ENCODE measurements at places on chromosomes 1 and 21.
A peak's percentile ranks its signal among the peaks of the same experiment; 100 is the strongest.

GRCh38 chr1:155110826-155111225, 16.9 kb upstream of the EFNA1 start:
- no peak for DNase-seq

DNA sequence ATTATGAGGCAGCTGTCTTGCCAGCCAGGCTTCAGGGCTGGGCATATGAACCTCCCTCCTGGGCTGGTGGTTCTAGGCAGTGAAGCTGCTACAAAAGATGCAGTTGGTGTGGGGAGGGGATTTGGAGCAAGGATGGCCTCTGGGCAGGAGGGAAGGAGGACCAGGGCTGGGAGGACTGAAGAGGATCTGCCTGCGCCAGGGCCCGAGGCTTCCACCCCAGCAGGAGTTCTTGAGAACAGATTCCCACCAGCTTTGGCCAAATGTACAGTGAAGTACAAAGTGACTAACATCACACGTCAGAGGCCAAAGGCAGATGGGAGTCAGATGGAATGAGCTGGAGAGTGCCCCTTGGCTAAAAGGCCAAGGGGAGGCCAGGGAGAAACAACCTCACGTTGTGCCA, 62.4 kb downstream of the DDX20 start:
- no peak for DNase-seq

GRCh38 chr1:26862781-26863684, at the start of gene SFN:
SFN (plus strand) TSS chr1:26863149; CDS start chr1:26863213, 64 bp downstream.
- DNase-seq, result peak; percentile 49

GRCh38 chr21:45339421-45340402, 52.0 kb upstream of the POFUT2 start:
- DNase-seq, result no peak

GRCh38 chr1:117061986-117062415, 1.9 kb downstream of the TTF2 start:
- no peak for DNase-seq

GRCh38 chr21:45208627-45208951, 79.1 kb downstream of the POFUT2 start:
- no peak for DNase-seq

- DNase-seq, result peak; percentile 56
These were observed 83.6 kb upstream of the SLC25A33 start for GRCh38 chr1:9455487-9456234.

GRCh38 chr1:182446033-182446669, 3.8 kb upstream of the RGSL1 start:
- DNase-seq, result peak; percentile 50

DNA sequence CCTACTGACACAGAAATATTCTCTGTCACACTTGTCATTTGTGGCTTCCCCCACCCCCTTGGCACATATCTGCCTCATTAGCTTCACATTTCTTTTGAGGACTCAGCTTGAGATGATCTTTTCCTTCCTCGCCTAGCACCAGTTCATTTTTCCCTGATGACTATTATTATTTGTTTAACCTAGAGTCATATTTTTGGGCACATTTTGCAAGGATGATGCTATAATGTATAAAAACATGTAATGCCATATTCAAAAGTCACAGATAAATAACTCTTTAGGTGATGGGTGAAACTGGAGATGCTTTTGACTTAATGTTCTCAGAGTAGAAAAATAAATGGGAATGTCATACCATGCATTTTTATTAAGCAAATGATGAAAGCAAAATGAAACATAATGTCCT, 202.7 kb downstream of the BACH1 start:
- DNase-seq, result no peak

DNA sequence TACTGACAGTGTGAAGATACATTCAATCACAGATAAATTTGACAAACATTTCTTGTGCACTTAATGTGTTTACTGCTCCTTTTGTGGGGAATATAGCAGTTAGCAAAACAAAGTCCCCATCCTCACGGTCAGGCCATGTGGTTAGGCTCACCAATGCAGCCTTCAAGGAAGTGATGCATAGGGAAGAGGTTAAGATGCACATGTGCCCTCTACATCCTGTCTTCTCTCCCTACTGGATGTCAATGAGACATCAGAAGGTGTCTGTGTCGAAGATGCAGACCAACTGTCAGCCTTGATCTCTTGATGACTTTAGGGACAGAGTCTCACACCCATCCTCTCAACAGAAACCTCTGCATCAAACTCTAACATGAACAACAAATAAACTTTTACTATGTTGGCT, 78.7 kb downstream of the FH start:
- no peak for DNase-seq

DNA sequence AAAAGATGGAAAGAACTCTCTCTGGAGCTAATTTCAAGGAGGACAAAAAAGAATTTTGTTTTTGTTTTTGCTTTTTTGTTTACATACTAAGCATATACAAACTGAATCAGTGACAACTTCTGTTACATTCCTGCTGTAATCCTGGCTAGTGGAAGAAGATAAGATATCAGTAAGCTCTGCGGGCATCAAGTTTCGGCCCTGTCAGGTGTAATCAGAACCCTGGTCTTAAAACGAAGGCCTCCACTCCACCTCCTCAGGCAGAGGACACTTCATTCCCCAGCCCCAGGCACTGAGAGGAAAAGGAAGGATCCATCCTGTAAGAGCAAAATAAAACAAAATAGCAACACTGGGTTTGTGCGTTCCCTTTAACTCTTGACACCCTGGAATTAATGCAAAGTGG, 88.9 kb upstream of the ARHGAP29 start:
- no peak for DNase-seq

DNA sequence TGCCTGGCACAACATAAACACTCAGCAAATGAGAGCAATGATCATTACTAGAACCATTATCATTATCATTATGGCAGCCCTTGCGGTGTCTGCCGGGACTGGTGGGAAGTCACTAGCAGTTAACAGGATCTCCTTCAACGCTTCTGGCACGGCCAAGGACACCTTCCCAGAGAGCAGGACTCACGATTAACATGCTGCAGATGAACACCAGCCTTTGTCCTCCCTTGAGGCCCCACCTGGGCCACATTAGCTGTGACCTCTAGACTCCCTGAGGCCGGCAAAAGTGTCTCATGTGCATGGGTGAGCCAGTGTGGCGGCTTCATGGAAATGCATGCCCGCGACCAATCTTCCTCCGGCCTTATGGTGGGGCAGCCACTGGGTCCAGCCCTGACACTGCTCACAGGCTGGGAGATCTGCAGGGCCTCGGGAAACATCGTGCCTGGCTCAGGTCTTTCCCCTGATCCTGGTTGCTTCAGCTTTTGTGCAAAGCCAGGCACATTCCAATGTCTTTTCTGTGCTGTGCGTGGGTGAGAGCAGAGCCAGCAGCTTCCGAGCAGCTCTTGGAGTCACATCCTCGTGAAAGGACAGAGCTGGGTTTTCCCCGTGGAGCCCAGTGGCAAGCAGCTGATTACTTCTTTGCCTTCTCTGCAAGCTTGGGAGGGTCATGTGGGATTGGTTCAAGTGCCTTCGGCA, 107.3 kb downstream of the HMGB4 start:
- DNase-seq, result no peak

DNA sequence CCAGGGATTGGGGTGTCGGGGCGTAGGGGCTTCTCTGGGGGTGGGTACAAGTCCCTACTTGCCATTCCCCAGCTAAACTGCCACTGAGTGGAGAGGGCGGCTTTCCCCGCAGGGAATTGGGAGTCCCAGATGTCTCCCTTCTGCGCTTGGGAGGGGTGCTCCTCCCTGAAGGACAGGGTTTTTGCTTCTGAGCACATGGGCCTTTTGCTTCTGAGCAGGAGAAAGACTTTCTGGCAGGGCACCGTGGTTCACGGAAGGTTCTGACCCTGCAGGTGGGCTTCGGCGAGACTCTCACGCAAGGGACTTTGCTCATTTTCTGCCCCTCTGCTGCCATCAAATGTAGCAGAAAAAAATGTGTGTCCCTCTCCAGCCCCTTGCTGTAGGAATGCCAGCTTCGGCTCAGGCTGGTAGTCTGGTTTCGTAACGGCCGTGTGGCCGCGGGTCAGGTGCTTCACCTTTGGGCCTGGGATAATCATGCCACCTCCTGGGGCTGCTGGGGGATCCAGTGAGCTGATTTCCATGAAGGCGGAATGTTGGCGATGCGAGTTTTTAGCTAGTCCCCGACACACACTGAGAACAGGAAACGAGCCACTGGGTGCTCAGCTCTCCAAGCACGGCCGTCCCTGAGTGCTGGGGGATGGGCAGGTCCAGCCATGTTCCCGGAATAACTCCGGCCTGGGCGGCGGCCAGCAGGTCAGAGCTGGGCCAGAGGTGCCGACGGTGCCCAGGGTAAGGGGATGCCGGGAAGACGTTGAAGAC, 364.0 kb downstream of the CAMTA1 start:
- no peak for DNase-seq

- no peak for DNase-seq
These were observed 448 bp downstream of the G0S2 start for GRCh38 chr1:209675565-209676154.

- DNase-seq, result no peak
These were observed 178.0 kb downstream of the SDCCAG8 start for GRCh38 chr1:243433737-243434370.

DNA sequence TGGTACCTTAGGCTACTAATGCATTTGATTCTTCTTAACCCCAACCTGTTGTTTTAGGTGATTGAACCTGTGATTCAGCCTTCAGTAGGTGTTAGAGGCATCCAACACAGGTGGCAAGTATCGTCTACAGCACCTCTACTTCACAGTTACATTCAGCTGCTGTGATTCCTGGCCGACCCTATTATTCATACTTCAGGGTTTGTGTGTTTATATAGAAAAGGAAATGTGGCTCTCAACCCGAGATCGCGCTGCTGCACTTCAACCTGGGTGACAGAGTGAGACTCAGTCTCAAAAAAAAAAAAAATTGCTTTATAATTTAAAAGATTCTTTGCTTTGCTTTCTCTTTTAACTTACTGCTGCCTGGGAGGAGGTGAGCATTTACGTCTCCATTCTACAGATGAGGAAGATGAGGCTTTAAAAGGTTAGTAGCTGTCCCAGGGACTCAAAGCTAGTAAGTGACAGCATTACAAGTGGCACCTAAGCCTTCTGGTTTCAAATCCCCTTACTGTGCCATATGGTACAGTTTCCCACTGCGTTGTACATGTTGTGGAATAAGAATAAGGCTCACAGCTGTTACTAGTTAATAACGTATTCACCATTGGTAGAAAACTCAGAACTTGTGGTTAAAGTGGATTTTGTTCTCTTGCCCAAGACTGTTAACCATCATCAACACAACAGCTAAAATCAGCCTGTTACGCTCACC, 9.9 kb upstream of the GPR25 start:
- DNase-seq, result no peak

- no peak for DNase-seq
These were observed 146.4 kb downstream of the FOXD2 start for GRCh38 chr1:47584249-47584648.

GRCh38 chr1:10450156-10450814, 454 bp downstream of the CORT start:
- no peak for DNase-seq

GRCh38 chr1:17084787-17085186, 31.0 kb upstream of the SDHB start:
- no peak for DNase-seq
